ENCODE measurements at places on chromosomes 1 and 21.

DNA sequence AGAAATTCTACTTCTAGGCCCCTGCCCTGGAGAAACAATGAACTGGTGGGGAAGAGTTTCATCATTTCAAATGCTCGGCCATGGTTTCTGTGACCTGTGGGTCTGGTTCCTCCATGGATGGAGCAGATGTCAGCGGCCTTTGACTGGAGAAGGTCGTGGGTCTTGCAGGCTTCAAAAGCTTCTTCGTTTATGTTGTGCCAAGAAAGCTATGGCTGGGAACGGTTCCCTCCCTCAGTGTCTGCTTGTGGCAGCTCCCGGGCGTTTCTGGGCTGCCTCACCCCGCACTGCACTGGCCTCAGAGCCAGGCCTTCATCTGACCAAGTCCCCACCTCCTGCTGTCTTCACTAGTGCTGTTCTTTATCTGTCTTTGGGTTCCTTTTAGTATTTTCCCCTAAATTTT lies 46.4 kb upstream of the POFUT2 start:
- no peak for DNase-seq

GRCh38 chr1:67170751-67171573 lies 4.7 kb downstream of the IL23R start:
- DNase-seq = no peak

DNA sequence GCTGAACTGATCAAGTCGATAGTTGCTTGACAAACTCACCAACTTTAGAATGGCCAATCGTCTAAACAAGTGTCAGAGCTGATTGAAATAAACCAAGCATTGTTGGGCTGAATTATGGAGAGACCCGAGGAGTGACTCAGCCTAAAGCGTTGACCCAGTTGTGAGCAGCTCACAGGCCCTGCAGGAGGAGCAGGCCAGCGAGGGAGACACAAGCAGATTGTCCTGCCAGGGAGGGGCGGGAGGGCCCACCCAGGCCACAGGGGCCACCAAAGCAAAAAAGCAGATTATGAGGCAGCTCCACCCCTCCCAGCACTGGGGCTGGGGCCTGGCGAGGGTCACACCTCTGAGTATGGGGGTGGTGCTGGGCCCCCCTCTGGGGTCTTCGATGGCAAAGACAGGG lies 10.1 kb upstream of the MATN1 start:
- DNase-seq = no peak

- DNase-seq = no peak
Observed at GRCh38 chr1:236893626-236894545, 98.8 kb downstream of the MTR start.

GRCh38 chr1:119372503-119373086 lies 4.0 kb downstream of the HAO2 start:
- peak; percentile 31 for DNase-seq

DNA sequence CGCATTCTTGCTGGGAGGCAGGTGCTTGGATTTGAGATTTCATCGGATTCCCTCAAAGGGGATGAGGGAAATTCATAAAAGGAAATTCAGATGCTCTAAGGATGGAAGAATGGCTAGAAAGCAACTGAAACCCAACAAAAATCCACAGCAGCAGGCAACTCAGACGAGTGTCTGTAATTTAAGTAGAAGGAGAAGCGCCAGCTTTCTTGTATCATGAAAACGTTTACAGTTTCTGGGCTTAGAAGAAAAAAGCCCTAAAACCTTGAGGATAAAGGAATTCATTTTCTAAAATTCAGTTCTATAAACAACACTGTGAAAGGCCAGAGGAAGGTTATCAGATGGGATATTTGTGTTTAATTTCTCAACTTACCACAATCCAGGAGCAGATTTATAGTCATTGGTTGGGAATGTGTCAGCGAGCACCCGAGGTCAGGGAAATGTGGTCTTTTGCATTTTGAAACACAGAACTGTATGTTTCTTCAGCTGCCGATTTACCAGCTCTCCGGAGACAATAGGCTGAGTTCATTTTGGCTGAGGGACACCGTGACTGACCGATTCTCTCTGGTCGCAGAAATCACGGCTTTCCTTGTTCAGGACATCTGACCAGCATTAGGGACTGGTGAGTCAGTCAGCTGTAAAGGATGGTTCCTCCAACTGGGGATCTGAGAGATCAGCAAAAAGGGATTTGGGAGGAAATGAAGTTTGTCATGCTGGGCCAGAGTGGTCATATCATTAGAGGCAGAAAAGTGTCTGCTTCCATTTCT lies 111.6 kb upstream of the ERRFI1 start:
- DNase-seq = peak; percentile 94

DNA sequence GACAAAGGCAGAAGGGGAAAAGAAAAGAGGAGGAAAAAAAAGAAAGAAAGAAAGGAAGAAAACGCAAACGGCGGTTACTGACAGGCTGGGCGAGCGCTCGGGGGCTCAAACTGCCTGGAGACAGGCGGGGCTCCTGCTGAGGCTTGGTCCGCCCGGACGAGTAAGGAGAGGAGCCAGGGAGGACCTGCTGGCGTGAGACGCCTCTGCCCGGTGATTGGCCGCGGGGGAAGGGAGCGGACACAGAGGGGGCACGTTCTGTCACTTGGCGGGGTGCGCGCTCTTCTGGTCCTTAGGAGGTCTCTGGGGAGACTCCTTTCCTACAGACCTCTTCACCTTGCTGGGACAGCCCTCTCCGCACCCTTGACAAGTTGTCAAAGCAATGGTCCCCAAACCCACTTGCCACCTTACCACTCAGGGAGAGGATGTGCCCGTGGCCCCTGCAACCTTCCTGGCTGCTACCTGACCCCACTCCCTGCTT lies 791 bp upstream of the PIK3R3 start:
- DNase-seq = no peak

GRCh38 chr1:225845571-225846259 lies 35.8 kb downstream of the EPHX1 start:
- DNase-seq = peak; percentile 66

GRCh38 chr21:27480841-27481261 lies 514.0 kb upstream of the ADAMTS5 start:
- DNase-seq = peak; percentile 25

- no peak for DNase-seq
Observed at GRCh38 chr1:145886390-145886789, 724 bp upstream of the ANKRD35 start.

- no peak for DNase-seq
Observed at GRCh38 chr1:60589916-60590315, 492.4 kb upstream of the NFIA start.

GRCh38 chr1:228407106-228408040 lies 738 bp upstream of the TRIM11 start:
- no peak for DNase-seq
